ENCODE measurements at places on chromosomes 2 and 18.

DNA sequence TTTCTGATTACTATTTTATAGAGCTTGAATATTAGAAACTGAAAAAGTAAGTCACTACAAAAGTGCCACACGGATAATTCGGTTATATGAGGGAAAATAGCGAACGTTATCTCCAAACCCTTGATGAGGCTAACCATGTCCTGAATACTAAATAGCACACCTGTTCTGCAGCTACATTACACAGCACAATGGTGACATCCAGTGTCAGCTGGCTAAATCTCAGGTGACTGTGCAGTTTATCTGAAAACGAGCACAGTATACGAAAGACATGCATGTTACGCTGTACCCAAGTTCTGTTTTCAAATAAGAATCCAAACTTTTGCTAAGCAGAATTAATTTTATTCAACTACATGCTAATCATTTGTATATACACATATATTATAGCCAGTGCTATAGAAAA is 9.0 kb downstream of the CCDC68 start:
- no peak for ATAC-seq

GRCh38 chr2:136611451-136611850 is 153.9 kb upstream of the THSD7B start:
- ATAC-seq, result no peak

GRCh38 chr2:242034996-242035814 is 165.7 kb downstream of the RTP5 start:
- ATAC-seq, result no peak

DNA sequence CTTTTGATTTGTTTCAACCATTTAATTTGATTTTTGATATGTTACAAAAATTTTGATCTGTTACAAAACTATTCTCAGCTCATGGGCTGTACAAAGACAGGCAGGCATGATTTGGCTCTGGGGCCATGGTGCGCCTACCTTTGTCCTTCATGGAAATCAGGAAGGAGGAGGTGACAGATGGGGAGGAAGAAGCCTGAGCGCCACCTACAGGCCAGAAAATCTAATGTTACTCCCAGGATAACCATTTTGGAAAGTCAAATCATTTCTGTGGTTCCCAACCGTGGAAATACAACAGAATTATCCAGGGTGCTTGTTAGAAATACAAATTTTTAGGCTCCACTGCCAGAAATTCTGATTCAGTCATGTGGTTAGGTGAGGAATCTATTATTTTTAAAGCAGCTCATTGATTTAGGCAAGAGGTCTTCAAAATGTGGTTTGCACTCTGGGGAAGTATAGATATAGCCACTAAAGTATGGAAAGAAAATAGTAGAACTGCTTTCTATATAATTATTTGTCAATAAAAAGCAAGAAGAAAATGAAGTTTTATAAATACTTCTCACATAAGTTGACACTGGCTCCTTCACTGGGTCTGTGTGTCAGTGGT is 93.9 kb downstream of the EVA1A start:
- no peak for ATAC-seq

- ATAC-seq, result no peak
These were observed 144.8 kb upstream of the GLI2 start for GRCh38 chr2:120590841-120591240.
